Progenitor cell of endocrine pancreas (in vitro differentiated cells): ENCODE measurements at places on chromosomes 7 and 10. TPM values are rescaled to one million over a fixed set of nuclear protein-coding genes. Genes with fewer than 3 reads are reported as not detected.

CHAT gene
- total RNA-seq = 0.36 TPM in 1 of 2 replicates, not detected in the other

UNCX gene
- not detected in 2 replicates for total RNA-seq

TAS2R3 gene
- total RNA-seq = 3.1 and 3.9 TPM in 2 replicates

- DNase-seq = no peak
Observed at GRCh38 chr10:59138052-59138451, 38.4 kb upstream of the PHYHIPL start.

DNA sequence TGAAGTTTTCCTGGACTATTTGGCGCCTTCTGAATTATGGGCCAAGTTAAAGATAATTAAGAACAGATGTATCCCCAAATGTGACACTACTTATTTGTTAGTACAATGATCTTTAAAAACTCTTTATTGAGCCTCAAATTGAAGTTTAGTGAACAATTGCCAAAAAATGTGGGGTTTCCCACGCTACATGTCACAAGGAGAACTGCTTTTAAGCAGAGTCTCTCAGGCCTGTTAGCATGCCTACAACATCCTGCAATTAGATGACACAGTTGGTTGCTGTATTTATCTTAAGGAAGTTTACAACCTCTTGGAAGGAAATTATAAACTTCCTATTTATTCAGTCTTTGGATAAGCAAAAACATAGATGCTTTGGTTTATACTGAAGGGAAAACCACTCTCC, 733.0 kb downstream of the TNS3 start:
- no peak for DNase-seq
